ENCODE measurements at places on chromosomes 6 and 20.
A peak's percentile ranks its signal among the peaks of the same experiment; 100 is the strongest.

DNA sequence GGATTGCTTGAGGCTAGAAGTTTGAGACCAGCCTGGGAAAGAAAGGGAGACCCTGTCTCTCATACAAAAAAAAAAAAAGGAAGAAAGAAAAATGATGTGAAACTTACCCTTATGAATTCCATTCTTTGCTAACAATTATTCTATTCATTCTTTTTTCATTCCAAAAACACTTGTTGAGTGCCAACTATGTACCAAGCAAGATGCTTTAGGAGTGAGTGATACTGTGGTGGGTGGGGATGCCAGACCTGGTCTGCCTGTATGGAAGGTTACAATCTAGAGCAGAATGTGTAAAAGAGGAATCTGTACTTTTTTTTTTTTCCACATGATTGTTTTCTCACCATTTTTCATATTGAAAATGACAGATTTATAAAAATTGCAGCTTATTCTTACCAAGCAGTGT is 73.8 kb upstream of the TULP1 start:
- peak; percentile 47 for DNase-seq

DNA sequence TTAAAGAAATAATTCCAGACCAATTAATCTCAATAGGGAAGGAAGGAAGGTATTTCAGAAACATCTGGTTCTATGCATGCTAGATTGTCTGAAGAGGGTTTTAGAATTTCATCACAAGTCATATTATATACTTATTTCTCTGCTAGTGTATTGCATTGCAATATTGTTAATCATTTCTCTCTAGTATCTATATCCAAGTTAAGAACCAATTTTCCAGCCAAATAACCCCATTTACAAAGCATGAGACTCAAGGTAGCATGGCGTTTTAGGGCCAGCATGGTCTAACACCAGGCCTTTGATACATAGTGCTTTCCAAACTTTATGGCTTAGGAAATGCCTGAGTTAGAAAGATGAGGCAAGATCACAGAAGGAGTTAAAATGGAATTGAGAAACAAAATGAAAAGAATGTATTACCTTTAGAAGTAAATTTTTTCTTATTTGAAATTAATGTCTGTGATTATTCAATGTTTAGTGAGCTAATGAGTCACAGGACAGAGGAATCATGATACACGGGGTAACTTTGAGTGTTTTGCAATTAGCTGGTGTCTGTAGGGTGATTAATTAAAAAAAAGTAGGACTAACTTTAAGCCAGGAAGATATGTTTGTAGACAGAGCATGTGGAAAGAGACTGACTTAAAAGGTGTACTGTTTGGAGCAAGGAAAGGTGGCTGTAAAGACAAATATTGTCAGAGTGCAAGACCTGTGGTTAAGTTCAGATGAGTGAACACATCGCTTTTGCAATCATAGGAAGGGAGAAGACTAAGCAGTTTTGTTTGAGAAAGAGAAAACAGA is 1006.2 kb upstream of the CITED2 start:
- no peak for DNase-seq

DNA sequence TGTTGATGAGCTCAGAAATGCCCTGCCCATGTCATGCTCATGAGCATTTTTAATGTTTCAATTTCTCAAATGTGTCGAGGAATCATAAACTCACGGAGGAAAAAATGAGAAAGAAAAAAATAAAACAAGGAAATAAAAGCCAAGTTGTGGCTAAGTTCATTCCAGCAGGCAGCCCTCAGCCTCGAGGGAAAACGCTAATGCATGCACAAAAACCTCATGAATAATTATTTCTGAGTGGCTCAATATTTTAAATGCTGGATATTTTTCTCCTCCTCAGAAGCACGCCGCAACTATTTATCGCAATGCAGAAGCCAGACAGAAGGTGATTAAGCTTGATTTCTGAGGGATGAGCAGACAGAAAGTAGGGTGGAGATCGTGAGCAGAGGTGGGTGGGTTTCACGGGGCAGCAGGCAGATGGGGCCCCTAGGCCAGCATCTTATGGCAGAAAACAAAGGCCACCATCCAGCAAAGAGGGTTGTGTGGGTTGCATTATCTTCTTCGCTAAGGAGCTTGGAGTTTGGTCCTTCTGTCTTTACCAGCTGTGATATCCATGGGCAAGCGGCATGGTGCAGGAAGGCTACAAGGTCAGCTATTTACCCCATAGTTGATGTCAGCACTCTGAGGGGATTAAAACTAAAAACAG is 151.5 kb upstream of the LRFN2 start:
- no peak for DNase-seq

DNA sequence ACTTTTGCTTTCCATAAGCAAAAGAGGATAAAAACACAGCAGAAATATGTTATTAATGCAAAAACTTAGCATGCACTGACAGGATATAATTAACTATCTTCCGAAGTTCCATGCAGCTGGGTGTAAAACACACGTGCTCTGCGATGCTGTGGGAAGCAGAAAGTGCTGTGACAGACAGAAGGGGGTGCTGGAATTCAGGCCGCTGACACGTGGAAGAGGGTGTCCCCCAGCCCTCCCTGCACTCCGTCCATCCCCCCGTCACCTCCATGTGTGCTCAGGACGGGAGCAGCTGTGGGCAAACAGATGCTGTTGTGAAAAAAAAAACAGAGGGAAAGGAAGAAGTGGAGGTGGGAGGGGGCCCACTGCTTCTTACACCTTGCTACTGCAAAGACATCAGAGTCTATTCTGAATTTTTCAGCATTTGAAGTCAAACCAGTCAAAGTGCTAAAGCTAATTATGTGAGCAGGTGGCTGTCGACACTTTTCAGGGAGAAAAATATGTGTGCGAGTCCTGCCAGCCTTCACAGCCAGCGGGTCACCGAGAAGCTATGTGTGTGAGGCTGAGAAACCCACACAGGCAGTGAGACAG is 175.9 kb upstream of the AFDN start:
- DNase-seq: no peak

GRCh38 chr6:152232501-152233151 is 404.5 kb downstream of the SYNE1 start:
- DNase-seq: peak; percentile 36

Measured in astrocyte of the hippocampus (primary cell).